ENCODE measurements at places on chromosomes 7 and 10.

GRCh38 chr10:18008986-18009385 lies 57.3 kb downstream of the SLC39A12 start:
- DNase-seq, result no peak

- DNase-seq, result no peak
These were observed 37.6 kb downstream of the VWA2 start for GRCh38 chr10:114276671-114277070.

- no peak for DNase-seq
These were observed 100.6 kb downstream of the PLXNA4 start for GRCh38 chr7:132475669-132476116.

DNA sequence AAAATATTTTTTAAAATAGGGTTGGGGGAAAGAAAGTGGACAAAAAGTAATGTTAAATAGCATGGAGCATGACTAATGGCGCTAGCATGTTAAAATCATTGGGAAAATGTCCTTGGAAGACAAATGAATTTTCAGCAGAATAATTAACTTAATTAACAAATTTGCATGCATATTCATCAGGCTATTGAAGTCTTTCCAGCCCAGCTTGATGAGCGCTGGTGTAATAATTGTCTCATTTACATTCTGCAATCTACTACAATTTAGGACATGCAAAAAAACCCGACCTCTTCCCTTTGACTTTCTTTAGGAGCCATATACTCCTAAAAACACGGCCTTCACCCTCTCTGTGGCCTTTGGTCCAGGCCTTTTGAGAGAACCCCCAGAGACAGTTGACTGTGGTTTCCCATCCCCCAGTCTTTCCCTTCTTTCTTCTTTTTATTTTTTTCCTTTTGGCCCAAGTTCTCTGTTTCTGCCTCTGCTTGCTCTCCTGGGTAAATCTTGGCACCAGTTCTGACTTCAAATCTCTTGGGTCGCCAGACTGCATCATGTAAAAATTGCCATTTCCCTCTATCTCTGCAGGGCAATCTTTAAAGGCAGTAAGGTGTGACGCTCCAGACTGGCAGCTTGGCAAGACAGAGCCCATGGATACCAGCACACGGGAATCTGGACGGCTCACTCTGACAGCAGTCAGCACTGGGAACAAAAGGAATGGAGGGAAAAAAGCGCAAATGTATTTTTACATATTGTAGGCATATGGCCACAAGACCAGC lies 105.5 kb downstream of the NEUROD6 start:
- no peak for DNase-seq

DNA sequence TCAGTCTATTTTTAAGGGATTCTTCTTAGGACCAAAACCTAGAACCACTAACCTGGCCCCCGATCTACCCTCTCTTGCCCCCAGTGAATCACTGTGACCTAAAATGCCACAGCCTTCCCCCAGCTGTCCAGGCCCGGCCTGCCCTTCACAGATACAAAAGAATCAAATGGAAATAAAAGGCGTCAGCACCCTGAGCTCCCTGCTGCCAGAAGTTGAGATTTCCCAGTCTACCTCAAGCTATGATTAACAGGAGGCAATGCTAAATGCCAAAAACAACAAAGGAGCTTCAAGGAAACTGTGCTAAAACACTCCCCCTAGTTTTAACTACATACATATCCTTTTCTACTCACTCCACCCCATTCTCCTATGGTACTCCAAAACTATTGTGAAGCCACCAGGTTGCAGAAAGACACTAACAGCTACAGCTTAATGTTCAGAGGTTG lies 67.8 kb downstream of the GSAP start:
- DNase-seq, result no peak

GRCh38 chr7:139603896-139604295 lies 80.4 kb downstream of the CLEC2L start:
- no peak for DNase-seq

DNA sequence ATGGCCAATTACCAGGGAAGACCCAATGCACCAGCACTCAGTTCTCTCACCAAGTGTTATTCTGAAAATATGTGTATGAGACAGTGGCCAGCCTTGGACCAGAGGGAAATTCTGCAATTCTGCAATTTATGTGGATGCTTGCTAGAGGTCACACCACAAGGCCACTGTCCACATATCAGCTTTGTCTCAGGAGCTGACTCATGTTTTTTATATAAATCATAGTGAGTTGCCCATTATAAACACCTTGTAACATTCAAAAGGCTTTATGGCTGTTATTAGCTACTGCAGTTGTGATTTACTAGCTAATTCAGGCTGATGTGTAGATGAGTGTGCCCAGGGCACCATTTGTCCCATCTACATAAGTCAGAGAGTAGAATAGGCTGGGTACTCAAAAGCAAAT lies 649.0 kb downstream of the LRMDA start:
- DNase-seq, result no peak

DNA sequence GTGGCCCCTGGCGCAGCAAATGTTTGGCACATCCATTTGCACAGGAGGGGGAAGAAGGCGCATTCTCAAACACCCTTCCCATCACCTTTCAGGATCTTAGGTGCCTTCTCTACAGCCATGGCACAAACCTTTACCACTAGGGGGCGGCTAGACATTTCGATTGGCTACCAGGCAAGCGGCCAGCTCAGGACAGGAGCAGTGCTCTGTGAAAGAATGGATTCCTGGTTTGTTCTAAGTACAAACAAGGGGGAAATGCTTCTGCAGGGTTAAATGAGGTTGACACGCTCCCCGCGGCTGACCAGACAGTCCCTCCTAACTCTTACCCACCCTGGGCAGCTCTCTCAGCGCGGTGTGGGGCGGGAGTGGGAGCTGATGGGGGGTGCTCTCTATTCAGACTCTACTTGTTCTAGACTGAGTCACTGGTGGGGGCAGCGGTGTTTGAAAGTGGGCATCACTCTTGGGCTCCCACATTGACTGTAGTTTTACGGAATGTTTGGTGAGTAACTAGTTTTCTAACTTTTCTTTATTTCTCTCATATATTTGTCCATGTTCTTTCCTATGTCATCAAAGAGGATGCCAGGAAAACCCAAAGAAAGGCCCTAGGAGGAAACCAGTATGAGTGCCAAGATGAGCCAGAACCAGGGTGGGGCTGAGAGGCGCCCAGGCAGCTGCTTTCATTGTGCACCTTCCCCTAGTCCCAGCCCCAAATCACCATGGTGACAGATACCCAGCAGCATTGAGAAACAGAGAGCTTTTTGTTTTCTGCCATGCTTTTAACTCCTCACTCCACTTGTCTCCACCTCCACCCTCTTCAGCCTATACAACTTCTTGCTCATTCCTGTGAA lies 61.4 kb upstream of the GPR158 start:
- DNase-seq, result no peak

DNA sequence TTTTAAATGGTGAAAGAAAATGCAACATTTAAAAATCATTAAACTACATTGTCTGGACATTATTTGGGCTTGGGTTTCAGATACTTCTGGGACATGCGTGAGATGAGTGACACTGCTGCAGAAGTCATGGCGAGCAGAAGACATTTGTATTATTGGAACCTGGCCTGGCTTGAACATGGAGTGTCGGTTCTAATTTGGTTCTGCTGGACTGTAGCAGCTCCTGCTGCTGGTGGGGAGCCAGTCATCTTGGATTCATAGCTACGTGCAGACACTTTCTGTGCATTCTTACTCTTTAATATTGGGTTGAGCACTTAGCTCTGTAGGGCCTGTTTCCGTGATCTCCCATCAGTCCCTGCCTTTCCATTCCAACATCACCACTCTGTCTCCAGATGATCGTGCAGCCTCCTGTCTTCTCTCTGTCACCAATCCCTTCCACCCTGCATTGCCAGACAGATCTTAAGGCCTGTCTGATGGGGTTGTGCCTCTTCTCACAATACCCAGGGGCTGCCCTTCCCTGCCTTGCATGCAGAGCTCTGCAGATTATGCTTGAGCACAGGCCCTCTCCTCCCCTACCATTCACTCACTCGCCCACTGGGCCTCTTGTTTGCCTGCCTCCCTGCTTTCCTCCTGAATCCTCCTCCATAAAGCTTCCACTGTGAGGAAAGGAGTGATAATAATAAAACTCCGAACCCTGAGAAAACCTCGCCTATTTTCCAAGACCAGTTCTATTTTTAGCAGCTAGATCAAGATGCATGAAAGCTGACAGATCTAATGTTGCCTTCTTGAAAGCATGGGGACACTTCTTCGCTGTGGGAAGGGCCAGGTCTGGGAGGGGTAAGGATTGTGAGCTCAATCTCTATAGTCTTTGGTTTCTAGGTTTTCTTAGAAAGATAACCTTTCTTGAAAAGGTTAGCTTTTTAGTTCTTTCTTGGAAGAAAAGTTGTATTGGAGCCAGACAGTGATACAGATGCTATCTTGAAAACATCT lies 32.9 kb downstream of the CELF2 start:
- DNase-seq, result no peak

DNA sequence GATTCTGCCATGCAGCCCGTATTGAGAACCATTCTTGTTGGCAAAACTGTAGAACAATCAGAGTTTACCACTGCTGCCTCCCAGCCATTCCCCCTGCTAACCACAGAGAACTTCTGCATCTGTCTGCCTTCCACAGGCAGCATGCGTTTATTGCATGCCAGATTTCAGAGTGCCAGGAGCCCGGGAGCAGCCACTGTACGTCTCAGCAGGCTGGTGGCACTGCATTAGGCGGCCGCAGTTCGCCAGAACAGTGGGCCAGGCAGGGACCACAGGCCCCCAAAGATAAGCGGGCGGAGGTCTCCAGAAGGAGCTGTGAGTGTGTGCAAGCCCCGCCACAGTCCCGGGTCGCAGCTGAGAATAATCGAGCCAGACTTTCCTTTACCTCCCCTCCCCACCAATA lies 31.8 kb downstream of the ZNF467 start:
- no peak for DNase-seq

GRCh38 chr7:39606352-39606751 lies 17.0 kb upstream of the RALA start:
- no peak for DNase-seq

DNA sequence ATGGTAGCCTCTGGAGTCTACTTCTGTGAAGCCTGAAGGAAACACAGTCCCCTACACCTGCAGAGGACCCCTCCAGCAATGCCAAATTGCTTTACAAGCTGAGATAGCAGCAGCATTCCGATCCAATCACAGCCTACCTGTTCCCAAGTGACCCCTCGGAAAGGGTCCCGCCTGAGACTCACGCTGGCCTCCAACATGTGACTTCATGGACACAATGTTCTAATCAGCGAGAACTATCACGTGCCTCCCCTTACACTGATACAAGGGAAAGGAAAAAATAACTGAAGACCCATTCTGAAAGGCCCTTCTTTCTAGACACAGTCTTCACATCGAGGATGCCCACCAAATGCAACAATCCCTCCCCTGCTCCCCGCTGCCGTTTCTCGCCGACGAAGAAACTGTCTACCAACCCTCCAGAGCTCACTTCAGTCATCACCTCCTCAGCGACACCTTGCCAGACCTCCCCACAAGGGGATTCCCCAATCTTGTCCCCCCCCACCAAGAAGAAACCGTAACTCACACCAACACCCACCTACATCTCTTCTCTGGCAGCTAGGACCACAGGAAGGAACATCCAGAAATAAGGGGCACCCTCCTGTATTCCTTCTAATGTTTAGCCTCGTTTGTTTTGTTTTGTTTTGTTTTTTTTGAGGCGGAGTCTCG lies 1.8 kb downstream of the SNX8 start:
- DNase-seq, result no peak

DNA sequence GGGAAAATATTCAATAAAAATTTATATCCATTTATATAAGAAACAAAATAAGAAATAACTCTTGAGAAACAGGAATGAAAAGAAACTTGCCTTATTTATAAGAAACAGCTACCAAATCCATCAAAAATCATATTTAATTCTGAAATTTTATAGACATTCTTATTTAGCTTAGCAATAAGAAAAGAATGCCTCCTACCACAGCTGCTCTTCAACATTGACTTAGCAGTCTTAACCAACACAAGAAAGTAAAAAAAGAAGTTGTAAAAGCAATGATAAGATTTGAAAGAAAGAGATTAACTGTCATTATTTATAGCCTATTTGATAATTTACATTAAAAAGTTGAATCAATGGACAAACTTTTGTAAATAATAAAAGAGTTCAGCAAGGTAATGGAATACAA lies 212.8 kb downstream of the ZNF365 start:
- no peak for DNase-seq

- no peak for DNase-seq
These were observed 67.2 kb downstream of the CREB5 start for GRCh38 chr7:28479507-28479947.

GRCh38 chr10:45239642-45240041 lies 75.8 kb downstream of the OR13A1 start:
- DNase-seq, result no peak

GRCh38 chr10:52485462-52485861 lies 171.4 kb downstream of the DKK1 start:
- DNase-seq, result no peak

- DNase-seq, result no peak
These were observed 7.9 kb downstream of the RET start for GRCh38 chr10:43084812-43085211.

DNA sequence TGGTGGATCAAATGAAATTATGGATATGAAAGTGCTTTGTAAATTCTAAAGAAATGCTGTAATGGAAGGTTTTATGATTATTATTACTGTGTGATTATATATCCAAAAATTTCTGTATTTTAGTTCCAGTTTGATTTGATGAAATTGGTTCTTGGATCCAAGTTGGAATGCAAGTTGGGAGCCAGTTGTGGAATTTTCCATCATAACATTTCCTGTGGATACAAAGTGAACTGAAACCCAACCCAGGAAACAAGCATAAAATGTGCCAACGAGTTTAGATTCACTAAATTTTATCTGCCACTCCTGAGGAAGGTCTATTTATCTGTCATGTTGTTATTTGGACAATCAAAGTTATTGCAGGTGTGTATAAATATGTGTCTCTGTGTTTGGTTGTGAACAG lies 131.4 kb upstream of the MDFIC start:
- DNase-seq, result no peak

DNA sequence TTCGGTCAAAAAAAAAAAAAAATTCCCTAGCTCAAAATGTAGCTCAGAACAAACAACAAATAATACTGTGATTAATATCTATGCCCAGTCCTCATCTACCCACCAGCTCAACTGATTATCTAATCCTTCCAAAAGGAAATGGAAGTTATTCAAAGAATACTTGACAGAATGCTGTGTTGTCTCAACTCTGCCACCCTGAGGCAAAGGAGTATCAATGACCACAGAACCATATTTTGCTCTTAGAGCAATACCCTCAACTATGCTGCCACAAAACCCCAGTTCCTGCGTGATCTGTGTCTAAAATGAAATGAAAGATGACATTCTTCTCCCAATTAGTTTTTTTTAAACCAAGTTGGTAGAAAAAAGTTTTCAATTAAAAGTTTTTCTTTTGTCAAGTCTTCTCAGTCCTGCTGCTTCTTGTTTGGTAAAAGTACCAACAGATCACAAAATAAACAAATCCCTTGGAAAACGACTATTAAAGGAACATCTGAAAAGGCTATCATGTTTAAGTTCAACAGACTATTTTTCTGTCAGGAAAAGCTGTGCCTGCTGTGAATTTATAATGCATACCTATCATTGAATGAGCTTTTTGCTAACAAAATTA lies 21.6 kb downstream of the RBM28 start:
- no peak for DNase-seq

DNA sequence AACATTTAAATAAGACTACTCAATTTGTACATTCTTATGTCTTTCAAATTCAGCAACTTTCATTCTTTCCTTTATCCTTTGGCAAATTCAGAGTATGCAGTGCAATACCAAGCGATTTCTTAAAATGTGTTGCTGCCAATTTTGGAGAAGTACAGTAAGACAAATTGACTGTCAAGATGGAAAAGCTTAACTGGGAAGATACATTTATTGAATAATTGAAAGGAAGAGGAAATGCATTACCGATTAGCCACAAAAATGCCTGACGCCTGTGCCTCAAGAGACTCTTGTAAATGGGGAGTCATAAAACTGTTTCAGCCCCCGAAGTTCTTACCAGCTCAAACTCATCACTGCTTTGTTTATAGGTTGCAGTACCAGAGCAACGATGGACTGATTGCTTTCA lies 373.3 kb upstream of the GALNT17 start:
- no peak for DNase-seq

Measured in stimulated activated CD4-positive, alpha-beta T cell treated with anti-CD3 and anti-CD28 coated beads, Interleukin-15, amount 100 ng/mL, for 1 hour (primary cell).